ENCODE measurements at places on chromosomes 2 and 18. TPM values are rescaled to one million over a fixed set of nuclear protein-coding genes. Genes with fewer than 3 reads are reported as not detected.

The RGPD5 gene
- total RNA-seq, result 25.4 TPM

The SNORC gene
- under 0.01 TPM for total RNA-seq

The LOXHD1 gene
- total RNA-seq, result not detected

The CFAP65 gene
- total RNA-seq, result not detected

The PCARE gene
- not detected for total RNA-seq

Measured in epithelial cell of umbilical artery (primary cell).